Tibial nerve (tissue), 4 donors: ENCODE measurements at places on chromosomes 1 and 21. TPM values are rescaled to one million over a fixed set of nuclear protein-coding genes. Genes with fewer than 3 reads are reported as not detected.

The DIRAS3 gene
- 0.63 TPM for total RNA-seq

The LPAR3 gene
- not detected for total RNA-seq

The CLDN19 gene
- total RNA-seq, result 253 TPM

The SZRD1 gene
- total RNA-seq, result 66.9 TPM

The PRKCZ gene
- 2.9 TPM for total RNA-seq

The RGS4 gene
- total RNA-seq, result 0.30 TPM

The ARHGAP30 gene
- 7.3 TPM for total RNA-seq

The RGS18 gene
- total RNA-seq, result 7.2 TPM

The ERRFI1 gene
- 117 TPM for total RNA-seq

The SV2A gene
- 0.66 TPM for total RNA-seq

The FCER1G gene
- 52.4 TPM for total RNA-seq

The SIM2 gene
- total RNA-seq, result not detected
